ENCODE measurements at places on chromosomes 3 and 15. TPM values are rescaled to one million over a fixed set of nuclear protein-coding genes. Genes with fewer than 3 reads are reported as not detected.
A peak's percentile ranks its signal among the peaks of the same experiment; 100 is the strongest.

DNA sequence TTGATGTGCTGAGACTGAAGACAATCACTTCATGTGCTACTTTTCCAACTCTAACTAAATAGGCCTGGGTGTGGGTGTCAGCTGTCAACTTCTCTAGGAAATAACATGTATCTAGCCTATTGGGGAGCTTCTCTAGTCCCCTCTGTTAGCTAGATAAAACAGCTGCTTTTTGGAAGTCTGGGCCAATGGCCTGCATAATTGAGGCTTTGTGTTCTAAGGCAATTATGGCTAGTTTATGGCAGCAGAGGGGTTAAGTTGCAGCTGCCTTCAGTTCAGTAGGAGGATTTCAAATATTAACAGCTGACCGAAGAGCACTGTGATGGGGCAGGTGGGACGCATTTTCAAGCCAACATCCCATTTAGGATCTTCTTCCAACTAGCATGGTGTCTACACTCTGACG lies 6.4 kb downstream of the COL8A1 start:
- no peak for DNase-seq

- DNase-seq: no peak
Observed at GRCh38 chr15:67762610-67763368, 62.5 kb upstream of the SKOR1 start.

- DNase-seq: no peak
Observed at GRCh38 chr3:45453839-45454238, 65.5 kb downstream of the LARS2 start.

- no peak for DNase-seq
Observed at GRCh38 chr3:37941608-37942508, 48.7 kb upstream of the VILL start.

DNA sequence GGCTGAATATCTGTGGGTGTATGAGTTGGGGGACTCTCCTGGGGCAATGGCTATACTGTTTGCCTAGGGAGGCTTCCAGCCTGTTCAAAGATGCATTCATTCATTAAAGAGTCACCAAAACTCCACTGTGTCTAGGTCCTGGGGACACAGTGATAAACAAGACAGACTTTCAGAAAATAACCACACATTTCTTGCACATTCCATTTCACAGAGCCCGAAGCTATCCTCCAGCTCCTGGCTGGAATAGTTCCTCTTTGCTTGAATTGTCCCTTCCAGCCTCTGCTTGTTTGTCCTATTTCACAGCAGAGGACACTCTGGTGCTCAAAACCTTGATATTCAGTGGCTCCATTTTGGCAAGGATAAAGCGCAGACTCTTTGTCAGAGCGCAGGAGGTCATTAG lies 61.7 kb upstream of the ITGA11 start:
- DNase-seq: no peak

DNA sequence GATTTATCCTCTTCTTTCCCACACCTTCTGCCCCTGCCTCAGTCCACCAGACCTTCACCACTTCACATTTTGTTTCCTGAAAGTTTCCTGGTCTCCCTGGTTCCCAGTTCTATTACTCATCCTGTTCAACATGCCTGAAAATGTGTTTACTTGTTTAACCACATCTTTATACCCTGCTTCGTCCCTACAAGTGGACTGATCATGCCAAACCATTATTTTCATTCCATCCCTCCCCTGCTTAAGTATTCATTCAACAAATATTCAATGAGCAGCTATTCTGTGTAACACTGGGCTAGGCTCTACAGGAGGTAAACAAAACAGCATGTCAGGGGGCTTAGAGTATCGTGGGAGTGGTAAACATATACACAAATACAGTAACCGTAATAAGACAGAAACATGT lies 5.5 kb downstream of the MYO5A start:
- DNase-seq: peak; percentile 66

GRCh38 chr3:194738254-194739093 lies 52.8 kb downstream of the FAM43A start:
- no peak for DNase-seq

DNA sequence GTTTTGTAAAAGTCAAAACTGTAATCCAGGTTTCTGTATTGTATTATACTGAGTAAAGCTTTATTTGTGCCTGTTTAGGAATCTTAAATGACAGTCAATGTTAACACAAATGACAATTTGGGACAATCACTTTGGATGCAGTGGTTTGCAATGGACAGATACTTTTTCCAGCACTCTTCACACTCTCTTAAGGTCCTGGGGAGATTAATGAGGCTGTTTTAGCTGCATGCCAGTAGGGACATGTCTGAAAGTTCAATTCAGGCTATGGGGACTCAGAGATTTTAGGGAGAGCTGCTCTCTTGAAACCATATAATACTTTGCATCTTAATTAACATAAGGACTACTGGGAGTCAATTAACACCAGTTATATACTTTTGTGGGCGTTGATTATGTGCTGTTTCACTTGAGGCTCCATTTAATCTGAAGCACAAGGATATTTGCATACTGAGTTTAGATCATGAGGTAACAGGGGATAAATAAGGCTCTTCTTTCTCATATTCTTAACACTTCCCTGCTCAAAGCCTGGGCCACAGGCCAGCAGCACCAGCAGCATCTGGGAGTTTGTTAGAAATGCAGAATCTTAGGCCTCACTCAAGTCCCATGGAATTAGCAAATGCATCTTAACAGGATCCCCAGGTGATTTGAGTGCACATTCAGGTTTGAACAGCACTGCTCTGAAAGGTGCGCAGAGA lies 972.8 kb downstream of the PLOD2 start:
- DNase-seq: no peak

DNA sequence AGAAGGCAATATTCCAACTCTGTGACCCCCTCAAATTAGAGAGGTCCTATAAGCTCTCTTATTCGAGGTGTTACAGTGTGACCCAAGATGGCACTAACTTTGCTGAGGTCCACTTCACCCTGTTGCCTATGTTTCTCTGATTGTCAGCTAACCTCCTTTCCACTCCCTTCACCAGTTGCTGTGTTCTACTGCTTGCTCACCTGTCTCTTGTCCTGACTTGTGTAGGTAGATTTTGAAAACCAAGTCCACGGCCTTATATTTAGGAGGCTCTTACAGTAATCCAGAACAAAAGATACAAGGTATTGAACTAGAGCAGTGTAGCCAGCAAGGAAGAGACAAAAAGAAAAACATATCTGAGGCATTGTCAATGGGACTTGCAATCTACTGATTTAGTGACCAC lies 20.1 kb upstream of the GSK3B start:
- DNase-seq: no peak

GRCh38 chr3:160210799-160211221 lies 14.4 kb upstream of the C3orf80 start:
- DNase-seq: peak; percentile 6

DNA sequence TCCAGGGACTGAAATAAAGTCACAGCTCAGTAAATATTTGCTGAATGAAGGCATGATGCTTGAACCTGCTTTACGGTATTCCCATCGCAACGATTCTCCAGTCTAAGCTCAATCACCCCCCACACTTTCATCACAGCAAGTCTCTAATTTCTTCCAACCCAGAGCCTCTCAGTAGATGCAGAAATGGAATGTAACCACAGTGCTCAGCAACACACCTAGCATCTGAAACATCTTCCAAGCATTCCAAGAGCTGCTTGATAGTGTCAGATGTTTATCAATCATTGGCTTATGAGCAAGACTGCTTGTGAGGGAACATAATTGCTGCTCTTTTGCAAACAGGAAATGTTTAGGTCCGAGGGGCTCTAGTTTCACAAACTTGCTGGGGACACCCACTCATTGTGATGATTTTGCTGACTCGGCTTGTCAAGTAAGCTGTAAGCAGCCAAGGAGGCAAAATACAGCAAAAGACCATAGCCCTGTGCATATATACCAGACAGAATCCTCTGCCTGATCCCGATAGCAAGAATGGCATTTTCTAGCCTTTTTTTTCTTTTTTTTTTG lies 751.2 kb downstream of the NR2F2 start:
- DNase-seq: no peak

- DNase-seq: no peak
Observed at GRCh38 chr15:64753480-64754185, 21.8 kb downstream of the RBPMS2 start.

GRCh38 chr3:46025139-46025538 lies 2.1 kb downstream of the XCR1 start:
- DNase-seq: no peak

CKMT1A gene
- not detected for polyA plus RNA-seq

GOLGA6L7 gene
- not detected for polyA plus RNA-seq

LYZL4 gene
- polyA plus RNA-seq: not detected

EPHA3 gene
- 0.04 TPM for polyA plus RNA-seq

C3orf20 gene
- polyA plus RNA-seq: not detected

SAMMSON gene
- polyA plus RNA-seq: not detected
